ENCODE measurements at places on chromosomes 7 and 10.

DNA sequence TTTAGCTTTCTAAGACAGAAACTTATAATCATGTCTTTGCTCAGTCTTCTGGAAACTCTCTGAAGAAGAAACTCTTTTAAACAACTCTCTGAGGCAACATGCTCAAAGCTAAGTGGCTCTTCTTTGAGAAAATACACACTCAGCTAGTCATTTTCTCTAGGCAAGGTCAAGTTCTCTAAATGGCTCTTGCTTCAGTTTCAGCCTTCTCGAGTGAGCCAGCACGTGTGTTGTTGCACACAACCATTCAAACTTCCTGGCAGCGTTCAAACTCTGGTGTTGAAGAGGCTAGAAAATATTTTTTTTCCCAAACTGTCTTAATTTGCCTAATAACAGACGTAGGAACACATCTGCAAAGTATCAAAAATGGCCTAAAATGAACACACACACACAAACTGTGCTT, 129.1 kb downstream of the THSD7A start:
- no peak for DNase-seq

GRCh38 chr10:128701837-128702236, 575.6 kb upstream of the MKI67 start:
- DNase-seq = no peak

GRCh38 chr7:30984359-30985107, 20.8 kb downstream of the GHRHR start:
- DNase-seq = no peak

GRCh38 chr10:86199041-86199440, 167.6 kb downstream of the GRID1 start:
- DNase-seq = no peak

DNA sequence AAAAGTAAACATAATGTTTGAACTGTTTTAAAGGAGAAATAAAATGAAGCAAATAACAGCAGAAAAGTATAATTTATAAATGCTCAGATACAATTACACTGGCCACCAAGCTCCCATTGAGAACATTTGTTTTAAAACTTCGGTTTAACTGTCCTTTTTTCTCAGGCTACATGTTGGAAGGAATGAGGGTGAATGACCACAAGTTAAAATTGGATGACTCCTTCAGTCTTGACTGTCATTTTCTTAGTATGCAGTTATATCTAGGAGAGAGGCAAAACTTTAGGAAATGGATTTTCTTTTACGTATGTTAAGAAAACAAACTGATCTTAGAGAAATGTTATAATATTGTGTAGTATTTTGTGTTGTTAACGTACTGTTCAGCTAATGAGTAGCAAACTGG, 5.0 kb downstream of the TRIM24 start:
- DNase-seq = no peak

DNA sequence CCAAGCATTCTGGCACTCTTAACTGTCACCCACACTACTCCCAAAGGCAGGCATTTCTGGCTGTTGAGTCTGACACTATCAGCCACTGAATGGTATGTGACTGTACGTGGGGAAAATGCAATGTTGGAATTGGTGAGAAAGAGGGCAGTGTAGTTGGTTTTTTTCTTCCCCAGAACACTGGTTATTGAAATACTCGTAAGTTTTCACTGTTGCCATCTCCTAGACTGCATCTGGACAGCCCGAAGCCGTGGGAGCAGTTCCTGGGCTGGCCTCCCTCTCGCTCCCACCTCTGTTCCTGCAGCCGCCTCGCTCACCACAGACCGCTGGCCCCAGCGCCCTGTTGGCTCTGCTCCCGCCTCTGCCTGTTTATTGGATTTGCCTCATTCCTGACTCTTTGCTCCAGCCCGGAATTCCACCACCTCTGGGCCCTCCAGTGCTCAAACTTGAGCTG, 5.7 kb downstream of the PLCE1 start:
- no peak for DNase-seq

DNA sequence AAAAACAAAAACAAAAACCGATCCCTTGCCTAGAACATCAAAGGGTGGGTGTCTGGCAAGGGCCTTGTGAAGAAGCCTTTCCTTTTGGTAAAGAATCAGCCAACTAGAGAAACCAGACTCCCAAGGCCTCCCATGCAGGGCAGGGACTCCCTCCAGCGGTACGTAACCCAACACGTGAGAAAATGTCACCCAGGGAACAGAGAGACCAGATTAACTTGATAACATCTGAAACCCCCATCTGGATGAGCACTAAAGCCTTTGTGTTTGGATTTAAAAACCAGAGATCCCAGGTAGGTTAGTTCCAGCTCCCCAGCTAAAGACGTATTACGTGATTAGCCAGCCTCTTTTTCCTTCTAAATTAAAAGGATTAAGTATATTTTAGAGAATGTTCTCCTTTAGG, 3.0 kb upstream of the HABP2 start:
- no peak for DNase-seq

- no peak for DNase-seq
Measured at GRCh38 chr7:151166629-151167196, 781 bp downstream of the GBX1 start.

DNA sequence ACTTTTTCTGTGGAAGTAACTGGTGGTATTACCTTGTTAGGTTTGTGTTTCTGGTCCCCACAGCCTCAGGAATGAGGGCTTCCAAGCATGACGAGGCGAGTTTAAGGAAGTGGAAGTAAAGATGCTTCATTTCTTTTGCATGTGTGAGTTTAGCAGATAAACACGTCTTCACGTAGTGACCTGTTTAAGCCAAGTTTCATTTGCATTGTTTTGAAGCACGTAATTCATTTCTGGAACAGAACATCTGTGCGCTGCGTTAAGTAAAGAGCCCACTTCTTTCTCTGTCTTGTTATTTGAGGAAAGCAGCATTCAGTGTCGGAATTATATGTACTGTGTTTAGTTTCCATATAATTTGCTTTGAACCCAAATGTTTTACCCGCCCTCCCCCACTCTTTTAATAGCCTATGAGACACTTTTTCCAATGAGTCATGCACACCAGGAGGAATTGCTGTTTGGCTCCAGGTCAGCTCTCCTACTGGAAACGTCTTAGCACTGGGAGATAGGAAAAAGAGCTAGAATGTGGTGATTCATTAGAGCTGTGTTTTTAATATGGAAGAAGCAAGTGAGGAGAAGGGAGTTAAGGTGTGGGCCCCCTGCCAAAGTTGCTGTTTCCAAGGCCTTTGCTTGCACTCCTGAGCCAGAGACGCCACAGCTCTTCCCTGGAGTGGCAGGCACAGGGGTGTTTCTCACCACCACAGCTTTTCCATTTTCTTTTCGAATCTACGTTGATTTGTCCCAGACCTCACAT, 36.7 kb downstream of the BTBD16 start:
- DNase-seq = no peak

DNA sequence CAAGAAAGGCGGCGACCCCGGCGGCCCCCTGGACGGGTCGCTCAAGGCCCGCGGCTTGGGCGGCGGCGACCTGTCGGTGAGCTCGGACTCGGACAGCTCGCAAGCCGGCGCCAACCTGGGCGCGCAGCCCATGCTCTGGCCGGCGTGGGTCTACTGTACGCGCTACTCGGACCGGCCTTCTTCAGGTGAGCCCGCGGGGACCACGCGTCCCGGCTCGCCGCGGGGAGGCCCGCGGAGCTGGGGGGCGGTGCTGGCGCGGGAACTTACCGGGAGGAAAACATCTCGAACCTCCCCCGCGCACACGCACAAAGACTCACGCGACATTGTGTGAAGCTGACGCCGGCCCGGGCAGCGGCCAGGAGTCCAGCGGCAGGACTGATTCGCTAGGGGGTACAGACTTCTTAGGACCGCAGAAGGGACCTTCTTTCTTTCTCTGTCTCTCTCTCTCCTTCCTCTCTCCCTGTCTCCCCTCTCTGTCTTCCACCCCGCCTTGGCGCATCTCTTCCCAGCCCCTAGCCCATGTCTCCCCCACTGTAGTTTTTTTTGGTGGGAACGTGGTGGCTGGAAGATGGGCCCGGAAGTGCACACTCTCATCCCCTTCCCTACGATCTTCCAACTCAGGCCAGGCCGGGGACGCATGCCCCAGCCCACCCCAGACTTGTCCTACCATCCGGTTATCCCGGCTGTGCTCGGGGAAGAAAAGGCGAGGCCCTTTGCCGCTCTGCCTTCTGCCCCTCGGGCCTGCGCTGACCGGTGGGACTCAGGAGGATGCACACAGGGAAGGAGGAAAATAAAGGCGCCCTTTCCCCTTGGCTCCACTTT, 1.2 kb downstream of the EN2 start:
- no peak for DNase-seq

DNA sequence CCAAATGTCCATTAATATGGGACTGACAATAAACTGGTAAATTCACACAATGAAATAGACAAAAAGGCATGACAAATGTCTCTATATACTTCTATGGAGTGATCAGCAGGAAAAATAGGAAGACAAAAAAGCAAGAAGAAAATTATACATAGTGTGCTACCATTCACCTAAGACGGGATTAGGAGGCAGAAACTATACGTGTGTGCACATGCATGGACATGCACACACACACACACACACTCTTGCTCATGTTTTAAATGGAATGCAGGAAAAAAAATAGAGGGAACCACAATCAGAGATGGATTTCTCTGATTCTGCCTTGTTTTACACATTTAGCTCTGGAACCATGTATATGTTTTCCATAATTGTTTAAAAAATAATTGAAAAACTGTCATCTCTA, 119.0 kb downstream of the ZFAND4 start:
- no peak for DNase-seq

DNA sequence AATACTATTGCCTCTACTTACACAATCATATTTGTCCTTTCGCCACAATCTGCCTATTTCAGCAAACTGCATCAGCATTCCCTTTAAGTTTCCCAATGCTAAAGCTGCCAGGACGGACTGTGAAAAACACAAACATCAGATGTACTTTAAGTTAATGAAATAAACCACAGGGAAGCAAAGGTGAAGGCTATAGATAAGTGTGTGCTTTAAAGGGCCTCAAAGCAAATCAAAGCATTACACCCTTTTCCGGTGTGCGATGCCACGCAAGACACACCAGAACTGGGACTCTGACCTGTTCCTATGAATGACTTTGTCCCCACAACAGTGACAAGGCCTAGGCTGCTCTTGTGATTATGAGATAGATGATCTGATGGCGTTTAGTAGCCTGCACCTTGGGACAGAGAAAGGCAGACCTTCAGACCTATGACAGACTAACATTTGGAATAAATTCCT, 23.4 kb downstream of the SLC26A3 start:
- no peak for DNase-seq

All from CD4-positive, alpha-beta T cell treated with Interleukin-2 at 100 ng/mL for 4 hours (primary cell).